ENCODE measurements at places on chromosomes 1 and 21. TPM values are rescaled to one million over a fixed set of nuclear protein-coding genes. Genes with fewer than 3 reads are reported as not detected.

Gene OPTC
- total RNA-seq: not detected

Gene AKNAD1
- 0.26 TPM for total RNA-seq

Gene SCCPDH
- 40.2 TPM for total RNA-seq

Gene ACTA1
- total RNA-seq: not detected

All from Panc1 (cell line).